ENCODE measurements at places on chromosomes 5 and 9.

DNA sequence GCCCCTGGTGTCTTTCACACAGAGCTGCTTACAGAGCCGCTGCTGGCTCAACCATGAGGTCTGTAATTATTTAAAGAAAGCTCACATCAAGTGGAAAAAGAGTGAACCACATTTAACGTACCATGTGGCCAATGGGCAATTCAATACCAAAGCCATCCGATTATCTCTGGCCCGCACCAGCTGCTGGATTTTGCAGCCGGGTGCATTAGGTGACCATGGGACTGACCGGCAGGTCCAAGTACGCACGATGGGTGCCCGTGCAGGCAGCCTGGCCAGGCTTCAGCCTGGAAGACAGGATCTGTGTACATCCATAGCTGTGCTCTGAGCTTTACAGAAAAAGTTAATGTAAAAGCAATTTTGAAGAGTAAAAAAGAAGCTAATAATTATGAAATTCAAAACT is 20.5 kb downstream of the PPARGC1B start:
- DNase-seq: no peak

DNA sequence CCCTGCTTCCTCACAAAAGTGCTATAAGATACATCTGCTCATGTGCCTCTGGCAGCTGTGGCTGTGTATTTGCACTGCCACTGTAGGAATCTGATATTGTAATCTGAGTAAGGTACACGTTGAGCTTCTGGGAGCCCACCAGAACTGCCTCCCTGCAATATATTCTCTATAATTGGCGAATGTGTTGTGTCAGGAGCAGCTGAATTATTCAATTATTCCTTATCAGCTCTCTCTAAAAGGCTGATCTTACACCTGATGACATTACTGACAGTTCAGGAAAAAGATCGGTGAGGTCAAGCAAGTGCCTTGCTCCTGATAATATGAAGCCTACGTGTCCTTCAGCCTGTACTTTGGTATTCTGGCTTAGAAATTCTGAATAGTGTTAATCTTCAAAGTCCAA is 1015.0 kb downstream of the CDH9 start:
- DNase-seq: no peak

GRCh38 chr5:8396756-8397155 is 527.8 kb downstream of the MTRR start:
- no peak for DNase-seq

- no peak for DNase-seq
These were observed 1.2 kb upstream of the AK3 start for GRCh38 chr9:4742246-4742645.

Data from chondrocyte (in vitro differentiated cells).